Fibroblast of the aortic adventitia (primary cell): ENCODE measurements at places on chromosomes 1 and 21. TPM values are rescaled to one million over a fixed set of nuclear protein-coding genes. Genes with fewer than 3 reads are reported as not detected.

The SFN gene
- 1.1 TPM in 1 of 2 replicates, not detected in the other for total RNA-seq

The PLK3 gene
- total RNA-seq = 28.8 and 36.1 TPM in 2 replicates

The IFNAR2 gene
- 6.0 and 6.5 TPM in 2 replicates for total RNA-seq

The OR10K2 gene
- total RNA-seq = not detected in 2 replicates

The SOAT1 gene
- 40.9 and 67.5 TPM in 2 replicates for total RNA-seq

The COL9A2 gene
- total RNA-seq = 1.8 and 7.0 TPM in 2 replicates

The SHISAL2A gene
- total RNA-seq = not detected in 2 replicates

The SLFNL1 gene
- total RNA-seq = 0.09 and 0.57 TPM in 2 replicates

The RUNX3 gene
- total RNA-seq = not detected in 2 replicates

The FCGR3B gene
- total RNA-seq = not detected in 2 replicates

The NOS1AP gene
- total RNA-seq = 0.18 TPM in 1 of 2 replicates, not detected in the other

The MIXL1 gene
- total RNA-seq = not detected in 2 replicates

The SLC35F3 gene
- not detected in 2 replicates for total RNA-seq

The RBBP4 gene
- total RNA-seq = 67.7 and 109 TPM in 2 replicates

The SH2D2A gene
- total RNA-seq = not detected in 2 replicates

The WLS gene
- 27.3 and 235 TPM in 2 replicates for total RNA-seq

The KDF1 gene
- not detected in 2 replicates for total RNA-seq

The HOOK1 gene
- under 0.01 TPM in 1 of 2 replicates, not detected in the other for total RNA-seq

The SERPINC1 gene
- not detected in 2 replicates for total RNA-seq

The OLFML3 gene
- 135 and 212 TPM in 2 replicates for total RNA-seq

The OR4F16 gene
- total RNA-seq = 0.54 TPM in 1 of 2 replicates, not detected in the other

The ITLN2 gene
- 3.8 TPM in 1 of 2 replicates, not detected in the other for total RNA-seq

The MPC2 gene
- total RNA-seq = 14.9 and 49.3 TPM in 2 replicates

The VWA5B1 gene
- not detected in 2 replicates for total RNA-seq

The GJA5 gene
- 0.74 TPM in 1 of 2 replicates, not detected in the other for total RNA-seq

The SERTAD4 gene
- 16.7 TPM in 1 of 2 replicates, not detected in the other for total RNA-seq

The RLF gene
- total RNA-seq = 21.9 and 25.4 TPM in 2 replicates
